Urinary bladder (tissue), 4 donors: ENCODE measurements at places on chromosomes 16 and 17. TPM values are rescaled to one million over a fixed set of nuclear protein-coding genes. Genes with fewer than 3 reads are reported as not detected.

DNA sequence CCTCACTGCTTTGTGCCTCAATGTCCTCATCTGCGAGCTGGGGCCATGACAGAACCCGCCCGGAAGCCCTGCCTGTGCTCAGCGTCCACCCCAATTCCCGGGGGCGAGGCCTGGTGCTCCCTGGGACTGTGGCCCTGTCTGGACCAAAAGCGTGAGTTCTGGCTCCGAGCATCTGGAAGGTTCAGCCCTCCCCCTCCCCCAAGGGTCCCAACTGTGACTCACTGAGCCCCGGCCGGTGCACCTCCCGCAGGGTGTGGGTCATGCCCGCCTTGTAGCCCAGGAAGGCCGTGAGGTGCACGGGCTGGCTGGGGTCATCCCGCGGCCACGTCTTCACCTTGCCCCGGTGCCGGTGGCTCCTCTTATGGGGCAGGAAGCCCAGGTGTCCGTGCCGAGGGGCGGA lies 755 bp downstream of the RPL3L start:
- DNase-seq, result no peak

DNA sequence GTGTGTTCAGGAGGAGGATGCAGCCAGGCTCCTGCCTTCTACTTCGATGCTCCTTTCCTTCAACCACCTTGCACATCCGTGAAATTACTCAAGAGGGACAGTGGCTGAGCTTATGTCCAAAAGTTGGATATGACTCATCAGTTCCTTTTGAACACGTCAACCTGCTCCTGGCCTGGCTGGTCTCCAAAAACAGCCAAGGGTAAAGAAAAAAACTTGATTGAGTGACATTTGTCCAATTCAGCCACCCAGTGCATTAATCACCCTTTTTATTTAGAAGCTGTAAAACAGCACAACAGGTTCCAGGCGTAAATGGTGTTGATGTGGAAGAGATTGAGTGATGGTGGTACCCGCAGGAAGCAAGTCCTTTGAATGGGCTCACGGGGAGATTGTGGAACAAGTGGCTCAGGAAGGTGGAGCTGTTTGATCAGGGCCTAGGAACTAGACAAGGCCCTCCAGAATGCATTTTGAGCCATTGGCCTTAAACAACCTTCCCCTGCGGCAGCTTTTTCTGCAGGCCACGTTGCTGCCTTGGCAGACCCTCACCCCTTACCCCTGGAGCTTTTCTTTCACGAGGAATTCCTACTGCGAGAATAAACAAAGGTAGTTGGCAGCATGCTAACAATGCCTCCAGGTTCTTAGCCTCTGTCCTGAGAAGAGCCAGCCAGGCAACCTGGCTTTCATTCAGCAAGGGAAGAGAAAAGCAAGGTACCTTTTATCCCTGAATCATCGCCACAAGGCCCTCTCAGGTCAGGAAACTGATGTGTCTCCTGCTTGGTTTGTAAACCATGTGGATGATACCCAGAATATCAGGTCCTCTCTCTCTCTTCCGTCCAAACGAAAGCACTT lies 173.3 kb upstream of the CACNG5 start:
- no peak for DNase-seq

DNA sequence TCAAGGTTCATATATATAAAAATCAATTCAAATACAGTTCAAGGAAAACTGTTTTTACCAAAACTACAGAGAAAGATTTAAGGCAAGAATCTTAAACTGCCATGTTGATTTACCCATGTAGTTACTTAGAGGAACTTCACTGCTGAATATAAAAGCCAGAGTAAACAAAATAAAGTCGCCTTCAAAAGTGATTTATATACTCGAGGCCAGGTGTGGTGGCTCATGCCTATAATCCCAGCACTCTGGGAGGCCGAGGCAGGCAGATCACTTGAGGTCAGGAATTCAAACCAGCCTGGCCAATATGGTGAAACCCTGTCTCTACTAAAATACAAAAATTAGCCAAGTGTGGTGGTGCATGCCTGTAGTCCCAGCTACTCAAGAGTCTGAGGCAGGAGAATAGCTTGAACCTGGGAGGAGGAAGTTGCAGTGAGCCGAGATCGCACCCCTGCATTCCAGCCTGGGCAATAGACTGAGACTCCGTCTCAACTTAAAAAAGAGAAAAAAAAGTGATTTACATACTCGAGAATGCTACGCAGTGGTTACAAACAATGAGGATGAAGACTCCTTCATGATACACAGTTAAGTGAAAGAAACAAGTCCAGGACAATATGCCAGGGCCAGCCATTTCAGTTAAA lies 54.1 kb upstream of the CNEP1R1 start:
- no peak for DNase-seq

- DNase-seq, result no peak
These were observed 222.7 kb upstream of the CIBAR2 start for GRCh38 chr16:85334718-85335583.

- peak; percentile 73 for DNase-seq
These were observed 21.1 kb downstream of the ARHGAP23 start for GRCh38 chr17:38449364-38449763.

DNA sequence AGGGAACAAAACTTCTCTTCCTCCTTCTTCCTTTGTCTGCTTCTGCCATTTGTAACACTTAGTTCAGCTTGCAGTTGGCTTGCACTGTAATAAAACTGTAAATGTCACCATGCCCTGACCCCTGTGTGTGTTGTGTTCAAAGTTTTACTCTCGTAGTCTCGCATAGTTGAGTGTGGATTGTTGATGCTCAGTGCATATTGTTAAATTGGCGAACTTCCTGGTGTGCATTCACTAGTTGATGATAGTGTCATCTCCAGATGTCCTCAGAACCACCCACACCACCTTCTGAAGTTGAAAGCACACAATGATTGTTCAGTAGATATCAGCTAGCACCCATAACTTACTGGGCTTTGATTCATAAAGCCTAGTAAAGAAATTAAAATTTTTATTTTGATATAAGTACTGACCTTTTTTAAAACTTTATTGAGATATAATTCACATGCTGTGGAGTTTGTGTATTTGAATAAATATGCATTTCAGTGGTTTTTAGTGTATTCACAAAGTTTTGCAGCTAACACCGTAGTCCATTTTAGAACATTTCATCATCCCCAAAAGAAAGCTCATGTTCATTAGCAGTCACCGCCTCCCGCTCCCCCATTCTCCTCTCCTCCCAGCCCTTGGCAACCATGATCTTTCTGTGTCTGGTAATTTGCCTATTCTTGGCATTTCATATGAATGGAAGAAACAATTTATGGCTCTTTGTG lies 25.0 kb downstream of the USP10 start:
- DNase-seq, result no peak

DNA sequence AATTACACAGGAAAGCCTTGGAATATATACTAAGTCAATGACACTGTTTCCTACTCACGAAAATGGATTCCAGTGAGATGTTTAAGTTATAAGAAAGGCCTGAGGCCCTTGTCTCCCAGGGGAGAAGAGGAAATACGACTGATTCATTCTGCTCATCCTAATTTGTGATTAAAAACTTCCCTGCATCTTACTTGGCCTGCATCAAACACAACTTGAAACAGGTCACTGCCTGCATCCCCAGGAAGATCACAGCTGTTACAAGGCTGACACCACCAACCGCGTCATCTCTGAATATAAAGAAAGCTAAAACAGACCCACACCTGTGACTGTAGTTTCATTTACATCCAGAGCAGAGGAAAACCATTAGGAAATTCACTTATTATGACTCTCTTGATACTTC lies 121.9 kb downstream of the DNAH3 start:
- DNase-seq, result no peak

GRCh38 chr17:81984773-81985410 lies 7.5 kb downstream of the ASPSCR1 start:
- DNase-seq, result no peak

GRCh38 chr17:51846566-51846965 lies 311.9 kb downstream of the CA10 start:
- no peak for DNase-seq

DNA sequence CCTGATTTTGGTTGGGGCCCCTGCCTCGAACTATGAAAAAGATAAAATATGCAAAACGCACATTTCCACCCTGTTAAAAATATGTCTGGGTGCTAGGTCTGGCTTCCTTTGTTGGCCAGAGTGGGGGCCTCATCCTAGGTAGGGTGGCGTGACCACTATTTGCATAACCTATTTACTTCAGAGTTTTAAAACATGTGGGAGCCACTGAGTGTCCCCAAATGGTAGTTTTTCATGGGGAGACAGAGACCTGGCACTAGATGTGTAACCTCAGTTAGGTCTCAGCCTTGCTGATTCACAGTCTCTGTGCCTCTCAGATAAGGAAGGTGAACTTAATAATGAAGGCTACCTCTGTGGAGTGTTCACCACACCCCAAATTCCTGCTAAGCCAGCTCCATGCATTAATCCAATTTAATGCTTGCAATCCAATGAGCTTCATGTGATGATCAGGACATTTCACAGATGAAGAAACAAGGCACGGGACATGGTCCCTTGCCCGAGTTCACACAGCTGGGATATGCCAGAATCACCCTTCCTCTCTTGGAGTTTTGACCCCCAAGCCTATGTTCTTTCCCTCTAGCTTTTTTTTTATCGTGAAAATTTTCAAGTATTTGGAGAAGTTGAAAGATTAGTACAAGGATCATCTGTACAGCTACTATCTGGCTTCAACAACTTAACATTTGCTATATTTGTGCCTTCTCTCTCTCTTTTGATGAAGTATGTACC lies 103.4 kb downstream of the IRF8 start:
- no peak for DNase-seq

GRCh38 chr16:10121897-10122425 lies 60.3 kb downstream of the GRIN2A start:
- DNase-seq, result no peak

DNA sequence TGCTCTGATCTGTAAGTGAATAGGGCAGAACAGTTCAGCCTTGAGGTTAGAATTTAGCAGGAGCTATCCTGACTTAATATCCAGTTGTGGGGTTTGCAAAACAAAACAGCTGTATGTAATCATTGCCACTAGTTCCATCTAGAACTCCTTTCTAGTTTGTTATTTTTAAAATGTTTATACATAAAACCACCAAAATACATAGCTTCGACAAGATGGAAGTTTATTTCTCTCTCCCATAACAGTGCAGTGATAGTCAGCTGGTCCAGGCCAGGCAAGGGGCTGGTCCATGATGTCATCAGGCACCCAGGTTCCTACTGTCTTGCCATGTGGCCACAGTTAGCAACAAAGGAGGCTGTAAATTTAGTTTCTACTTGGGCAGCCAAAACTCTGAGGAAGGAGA lies 10.5 kb upstream of the PLK1 start:
- DNase-seq, result no peak

DNA sequence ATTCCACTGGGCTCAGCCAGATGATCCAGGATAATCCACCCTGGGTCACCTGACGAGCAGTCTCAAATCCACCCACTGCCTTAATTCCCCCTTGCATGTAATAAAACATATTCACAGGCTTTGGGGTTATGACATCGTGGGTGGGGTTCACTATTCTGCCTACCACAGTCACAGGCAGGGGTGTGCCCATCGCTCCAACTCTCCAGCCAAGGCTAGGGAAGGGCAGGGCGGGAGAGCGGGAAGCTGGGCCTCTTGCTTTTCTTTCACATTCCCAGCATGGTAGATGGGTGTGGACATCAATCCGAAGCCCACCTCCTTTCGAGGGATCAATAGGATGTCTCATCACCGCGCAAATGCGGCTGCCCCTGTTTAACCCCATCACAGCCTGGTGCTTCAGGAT lies 12.7 kb upstream of the CD300LD start:
- no peak for DNase-seq

GRCh38 chr17:77601054-77601979 lies 357.2 kb upstream of the TNRC6C start:
- no peak for DNase-seq

- DNase-seq, result no peak
These were observed 25.6 kb upstream of the CPPED1 start for GRCh38 chr16:12829096-12829888.

DNA sequence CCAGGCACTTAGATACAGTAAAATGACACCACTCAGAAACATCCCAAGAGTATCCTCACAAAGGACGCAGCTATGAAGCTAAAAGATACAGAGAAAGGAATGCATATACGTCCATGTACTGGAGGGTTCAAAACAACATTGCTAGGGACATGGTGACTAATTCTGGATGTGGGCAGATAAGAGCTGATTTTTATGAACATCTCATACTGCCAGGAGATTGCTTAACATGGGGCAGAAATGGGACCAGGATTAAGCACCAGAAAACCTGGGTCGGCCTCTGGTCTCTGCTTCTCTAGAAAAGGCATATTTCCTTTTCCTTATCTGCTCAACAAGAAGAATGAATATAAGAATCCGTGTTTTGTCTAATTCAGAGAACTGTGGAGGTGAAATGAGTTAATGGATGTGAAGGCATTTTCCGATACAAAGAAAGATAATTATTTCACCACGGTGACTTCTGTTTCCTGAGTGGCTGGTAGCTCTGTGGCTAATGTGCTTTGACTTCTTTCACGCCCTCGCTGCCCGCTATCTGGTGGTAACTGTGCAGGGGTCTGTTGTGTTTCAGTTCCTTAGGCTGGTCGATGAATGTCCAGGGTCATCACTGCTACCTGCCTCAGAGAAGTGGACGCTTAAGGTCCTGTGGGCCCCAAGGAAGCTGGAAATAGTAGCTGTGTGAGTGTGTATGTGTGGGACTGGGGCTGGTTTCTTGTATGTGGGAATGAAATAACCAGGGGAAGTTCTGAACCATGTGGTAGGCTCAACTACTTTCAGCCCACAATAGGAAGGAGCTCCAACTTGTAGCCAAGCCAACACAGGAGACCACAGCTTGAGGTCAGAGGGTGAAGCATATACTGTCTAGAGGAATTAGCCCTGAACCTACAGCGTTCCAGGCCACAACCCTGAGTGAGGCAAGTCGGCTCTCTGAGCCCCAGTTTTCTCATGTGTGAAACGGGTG lies 15.8 kb upstream of the CCL5 start:
- DNase-seq, result no peak

DNA sequence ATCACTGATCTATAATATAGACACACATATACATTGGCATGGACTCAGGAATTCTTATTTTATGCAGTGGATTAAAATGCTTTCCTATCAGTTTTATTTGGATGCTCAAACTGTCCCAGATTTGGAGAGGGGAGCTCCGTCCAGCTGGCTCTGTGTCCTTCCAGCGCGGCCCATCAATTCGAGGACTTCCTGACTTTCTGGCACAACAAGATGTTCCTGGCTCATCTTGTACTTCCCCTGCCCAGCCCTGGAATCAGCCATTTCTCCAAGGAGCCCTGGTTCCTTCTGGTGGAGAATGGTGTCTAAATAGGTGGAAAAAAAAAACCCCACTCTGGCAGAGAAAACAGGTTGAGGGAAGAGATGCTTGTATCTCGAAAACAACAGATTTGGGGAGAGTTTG lies 94.5 kb downstream of the CRISPLD2 start:
- DNase-seq, result no peak

- DNase-seq, result no peak
These were observed 20.1 kb downstream of the CD7 start for GRCh38 chr17:82297280-82297713.

Gene SLFN12L
- polyA plus RNA-seq, result 0.30 TPM

Gene DNAAF8
- polyA plus RNA-seq, result 1.3 TPM

Gene C17orf78
- polyA plus RNA-seq, result not detected

Gene G6PC3
- polyA plus RNA-seq, result 86.1 TPM

Gene PABPN1L
- not detected for polyA plus RNA-seq

Gene NLGN2
- polyA plus RNA-seq, result 40.9 TPM

Gene FBXO39
- polyA plus RNA-seq, result 0.56 TPM

Gene SPATA20
- polyA plus RNA-seq, result 32.6 TPM

Gene SDR42E2
- polyA plus RNA-seq, result not detected

Gene ELMO3
- polyA plus RNA-seq, result 6.4 TPM

Gene TPPP3
- 14.6 TPM for polyA plus RNA-seq

Gene RAI1
- 20.2 TPM for polyA plus RNA-seq
